ENCODE measurements at places on chromosomes 7 and 10.

DNA sequence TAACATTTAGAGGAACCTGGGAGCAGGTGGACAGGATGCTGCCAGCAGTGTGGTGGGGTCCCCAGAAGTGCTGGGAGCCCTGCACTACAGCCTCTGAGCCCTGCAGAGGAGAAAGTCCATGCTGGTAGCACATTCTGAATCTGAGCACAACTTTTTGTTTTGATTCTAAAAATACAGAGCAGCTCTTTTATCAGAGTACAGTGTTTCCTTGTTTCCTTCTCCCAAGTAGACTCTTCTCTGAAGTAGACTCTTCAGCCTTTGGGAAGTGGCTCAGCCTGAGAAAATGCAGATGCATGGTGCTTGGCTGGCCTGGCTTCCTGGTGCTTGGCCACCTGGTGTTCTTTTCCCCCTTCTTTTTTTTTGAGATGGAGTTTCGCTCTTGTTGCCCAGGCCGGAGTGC, 9.1 kb downstream of the ADCY1 start:
- DNase-seq: no peak

DNA sequence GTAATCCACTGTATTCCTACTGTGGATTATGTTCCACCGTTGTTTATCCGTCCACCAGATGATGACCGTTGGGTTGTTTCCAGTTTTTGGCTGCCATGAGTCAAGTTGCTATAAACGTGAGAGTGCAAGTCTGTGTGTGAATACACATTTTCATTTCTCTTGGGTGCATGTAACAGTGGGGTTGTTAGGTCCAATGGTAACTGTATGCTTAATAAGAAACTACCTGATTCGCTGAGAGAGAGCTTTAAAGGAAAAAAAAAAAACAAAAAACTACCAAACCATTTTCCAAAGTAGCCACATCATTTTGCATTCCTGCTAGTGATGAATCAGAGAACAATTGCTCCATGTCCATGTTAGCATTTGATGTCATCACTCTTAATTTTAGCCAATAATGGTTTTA, 15.9 kb downstream of the UBN2 start:
- DNase-seq: no peak

- no peak for DNase-seq
Measured at GRCh38 chr7:41006306-41006995, 696.4 kb downstream of the INHBA start.

DNA sequence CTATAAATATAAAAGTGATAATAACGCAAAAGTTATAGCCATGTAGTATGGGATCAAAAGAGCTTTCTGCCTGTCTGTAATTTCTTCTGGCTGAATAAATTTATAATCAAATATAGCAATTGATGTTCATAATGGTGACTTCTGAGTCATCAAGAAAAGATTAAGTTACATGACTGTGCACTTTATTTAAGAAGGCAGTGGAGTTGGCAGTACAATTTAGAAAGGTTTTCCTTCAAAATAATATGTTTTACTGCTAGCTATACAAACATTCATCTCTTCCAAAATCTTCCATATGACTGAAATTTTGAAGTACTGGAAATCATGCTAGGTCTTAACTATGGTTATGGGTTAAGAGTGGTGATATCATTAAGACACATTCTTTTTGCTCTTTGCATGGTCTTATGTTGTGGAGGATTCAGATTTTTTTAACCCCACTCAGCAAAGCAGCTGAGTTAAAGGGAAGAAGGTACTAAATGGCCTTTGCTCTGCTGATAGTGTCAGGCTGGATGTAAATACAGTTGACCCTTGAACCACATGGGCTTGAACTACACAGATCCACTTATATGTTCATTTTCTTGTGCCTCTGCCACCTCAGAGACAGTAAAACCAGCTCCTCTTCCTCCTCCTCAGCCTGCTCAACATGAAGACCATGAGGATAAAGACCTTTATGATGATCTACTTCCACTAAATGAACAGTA, 323.6 kb downstream of the BBS9 start:
- no peak for DNase-seq

DNA sequence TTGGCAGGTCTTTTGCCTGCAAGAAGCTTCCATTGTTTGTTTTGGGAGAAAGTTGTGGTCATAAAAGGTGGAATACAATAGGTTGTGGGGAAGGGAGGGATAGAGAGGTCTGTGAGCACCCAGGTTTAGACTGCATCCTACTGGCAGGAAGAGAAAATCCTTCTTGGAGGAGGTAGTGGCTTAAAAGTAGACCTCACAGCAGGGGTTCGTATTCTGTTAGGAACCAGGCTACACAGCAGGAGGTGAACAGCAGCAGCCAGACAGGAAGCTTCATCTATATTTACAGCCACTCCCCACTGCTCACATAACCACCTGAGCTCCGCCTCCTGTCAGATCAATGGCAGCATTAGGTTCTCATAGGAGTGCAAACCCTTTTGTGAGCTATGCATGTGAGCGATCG, 245.3 kb downstream of the NSUN6 start:
- no peak for DNase-seq

- no peak for DNase-seq
Measured at GRCh38 chr7:112996331-112996871, 90.2 kb downstream of the GPR85 start.

DNA sequence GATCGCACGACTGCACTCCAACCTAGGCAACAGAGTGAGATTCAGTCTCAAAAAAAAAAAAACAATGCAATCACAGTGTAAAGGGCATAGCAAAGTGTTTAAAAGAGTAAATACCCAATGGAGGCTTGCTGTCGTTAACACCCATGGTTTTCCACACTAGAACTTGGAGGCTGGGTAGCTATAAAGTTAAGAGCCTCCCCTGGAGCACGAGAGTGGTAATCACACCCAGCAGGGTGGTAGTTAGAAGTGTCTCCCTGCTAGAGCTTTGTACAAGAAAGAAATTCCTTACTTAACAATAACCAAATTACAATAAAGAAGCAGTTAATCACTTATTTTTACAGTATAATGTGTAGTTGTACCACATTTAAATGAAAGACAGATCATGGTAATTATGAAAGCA, 1078.9 kb downstream of the NRG3 start:
- no peak for DNase-seq

DNA sequence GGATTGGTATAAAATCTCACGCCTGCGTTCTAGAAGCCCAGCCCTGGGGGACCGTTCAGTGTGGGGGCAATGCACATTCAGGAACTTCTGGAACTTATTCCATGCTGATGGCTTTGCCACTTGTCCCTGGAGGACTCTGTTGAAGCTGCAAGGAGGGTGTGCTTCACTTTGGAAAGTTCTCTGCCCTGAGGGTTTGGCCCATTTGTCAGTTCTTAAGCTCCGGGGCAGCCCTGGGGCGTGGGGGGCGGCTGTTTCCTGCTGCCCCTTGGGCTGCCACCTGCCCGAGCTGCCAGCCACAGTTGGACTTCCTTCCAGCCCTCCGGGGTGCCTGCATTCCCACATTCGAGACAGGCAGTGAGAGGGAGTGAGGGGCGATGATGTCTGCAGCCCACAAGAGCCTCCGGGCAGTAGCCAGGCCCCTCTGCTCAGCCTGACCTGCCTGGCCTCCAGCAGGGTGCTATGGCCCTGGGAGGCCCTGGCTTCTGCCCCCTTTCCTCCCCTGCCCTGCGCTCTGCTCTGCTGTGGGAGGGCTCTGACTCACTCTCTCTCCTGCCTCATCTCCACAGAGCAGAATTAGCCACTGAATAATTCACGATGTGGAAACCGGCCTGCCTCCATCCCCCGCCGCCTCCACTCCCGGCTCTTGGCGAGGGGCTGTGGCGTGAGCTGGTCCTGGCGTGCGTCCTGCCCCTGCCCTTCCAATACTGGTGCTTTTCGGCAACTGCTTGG, 1.9 kb downstream of the TTYH3 start:
- DNase-seq: no peak

DNA sequence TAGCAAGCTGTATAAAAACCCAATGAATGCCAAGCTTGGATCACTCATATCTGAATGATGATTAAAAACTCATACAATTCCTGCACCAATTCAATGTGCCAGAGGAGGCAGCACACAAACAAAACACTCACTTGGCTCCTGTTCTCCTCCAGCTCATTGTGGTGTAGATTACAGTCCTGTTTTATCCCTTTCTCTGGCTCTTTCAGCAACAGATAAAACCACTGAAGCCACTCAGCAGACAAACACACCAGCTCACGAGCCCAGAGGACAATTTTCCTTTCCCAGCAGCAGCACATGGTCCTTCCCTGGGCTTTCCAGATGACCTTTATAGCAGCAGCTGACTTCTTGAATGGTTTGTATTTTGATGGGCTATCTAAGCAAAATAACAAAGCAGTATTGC, 107.3 kb upstream of the STARD3NL start:
- no peak for DNase-seq

DNA sequence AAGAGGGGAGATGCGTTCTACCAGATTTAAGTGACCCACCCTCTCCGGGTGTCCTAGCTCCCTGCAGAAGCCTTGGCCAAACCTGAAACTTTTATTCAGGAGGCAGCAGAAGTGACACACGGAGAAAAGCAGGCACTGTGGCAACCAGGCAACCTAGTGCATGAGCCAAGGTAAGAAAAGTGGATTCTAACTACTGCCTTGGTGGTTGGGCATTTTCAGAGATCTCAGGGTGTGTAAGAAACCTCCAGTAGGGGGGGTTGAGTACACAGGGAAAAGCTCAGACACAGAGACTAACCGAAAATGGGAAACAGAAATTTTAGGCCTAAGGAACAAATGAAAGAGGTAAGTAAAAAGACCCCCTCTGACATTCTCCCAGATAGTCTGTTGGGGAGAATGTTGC, 645.7 kb downstream of the ANKRD7 start:
- no peak for DNase-seq

- no peak for DNase-seq
Measured at GRCh38 chr10:94012834-94013233, 19.1 kb downstream of the PLCE1 start.

DNA sequence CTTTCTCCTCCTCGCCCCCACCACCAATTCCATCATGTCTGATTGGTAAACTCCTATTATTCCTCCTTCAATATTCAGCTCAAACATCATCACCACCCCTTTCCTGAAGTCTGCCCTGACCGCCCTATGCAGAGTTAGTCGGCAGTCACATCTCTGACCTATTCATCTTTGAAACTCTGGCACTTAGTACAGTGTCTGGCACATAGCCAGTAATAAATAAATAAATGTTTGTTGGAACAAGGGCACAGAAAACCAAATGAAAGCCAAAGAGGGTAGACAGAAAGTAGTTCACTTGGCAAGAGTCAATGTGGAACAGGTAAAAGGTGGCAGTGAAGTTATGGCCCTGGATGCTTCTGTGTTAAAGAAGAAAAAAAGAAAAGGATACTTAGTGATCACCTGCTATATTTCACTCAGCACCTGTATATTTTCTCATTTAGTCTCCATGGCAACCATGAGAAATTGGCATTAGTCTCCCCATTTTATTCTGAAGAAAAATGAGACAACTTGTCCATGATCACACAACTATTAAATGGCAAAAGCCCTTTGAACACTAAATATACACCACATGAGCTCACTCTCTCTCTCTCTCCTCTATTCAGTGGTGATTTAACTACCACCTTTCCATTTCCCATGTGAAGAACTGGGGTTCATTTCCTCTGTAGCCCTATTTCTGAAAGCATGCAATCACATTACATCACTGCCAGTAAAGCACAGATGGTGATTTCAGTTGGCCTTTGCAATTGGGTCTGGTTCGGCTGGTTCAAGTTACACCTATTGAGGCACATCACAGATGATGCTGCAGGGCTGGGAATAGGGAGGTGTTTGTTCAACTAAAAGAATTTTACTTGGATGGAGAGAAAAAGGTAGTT, 25.3 kb downstream of the CHCHD3 start:
- DNase-seq: no peak

DNA sequence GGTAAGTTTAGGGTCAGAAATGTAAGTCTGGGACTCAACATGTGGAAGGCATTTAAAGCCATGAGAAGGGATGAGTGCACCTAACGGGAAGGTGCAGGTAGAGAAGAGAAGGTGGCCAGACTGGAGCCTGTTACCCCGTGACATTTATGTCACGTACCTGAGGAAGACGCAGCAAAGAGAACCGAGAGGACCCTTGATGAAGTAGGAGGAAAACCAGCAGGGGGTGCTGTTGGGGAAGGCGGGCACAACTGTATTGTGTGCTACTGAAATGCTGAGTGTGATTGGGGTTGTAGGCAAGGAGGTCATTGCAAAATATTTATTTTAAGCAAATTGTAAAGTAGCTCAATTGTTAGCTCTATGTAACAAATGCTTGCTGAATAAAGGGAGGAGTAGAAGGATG, 338.2 kb upstream of the PRKCQ start:
- DNase-seq: peak; percentile 69

DNA sequence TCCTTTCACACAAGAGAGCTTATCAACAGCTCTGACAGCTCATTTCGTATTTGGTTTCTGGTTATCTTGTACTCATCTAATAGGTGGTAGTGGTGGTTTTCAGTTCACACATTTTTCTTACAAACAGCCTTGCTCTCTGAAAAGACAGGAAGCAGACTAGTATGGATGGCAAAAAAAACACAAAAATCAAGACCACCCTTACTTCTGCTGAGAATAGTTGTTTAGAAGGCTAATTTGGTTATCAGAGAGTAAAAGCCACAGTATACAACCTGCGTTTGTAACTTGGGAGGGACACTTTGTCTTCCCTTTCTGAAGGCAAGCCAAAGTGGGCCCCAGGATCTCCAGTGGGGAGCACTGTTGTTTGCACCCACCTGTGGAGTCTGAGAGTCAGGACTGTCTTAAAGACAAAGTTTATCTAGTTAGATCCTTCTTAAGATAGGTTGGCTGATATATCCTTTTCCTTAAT, 68.0 kb downstream of the PIP4K2A start:
- no peak for DNase-seq

DNA sequence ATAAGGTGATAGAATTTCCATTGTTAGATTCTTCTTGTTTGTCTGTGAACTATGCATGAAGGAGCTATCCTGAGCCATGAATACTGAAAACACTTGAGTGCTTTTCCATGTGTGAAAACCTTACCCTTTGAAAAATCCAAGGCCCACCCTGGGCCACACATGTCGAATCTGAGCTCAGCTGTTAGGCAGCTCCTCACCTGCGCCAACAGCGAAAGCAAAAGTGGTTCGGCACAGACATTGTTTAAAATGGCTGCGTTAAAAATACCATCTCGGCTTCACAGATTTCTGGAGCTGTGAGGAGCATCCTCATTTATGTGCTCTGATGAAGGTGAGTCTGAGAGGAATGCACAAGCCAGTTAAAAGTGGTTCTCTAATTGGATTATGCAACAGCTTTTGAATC, 137.7 kb downstream of the NEUROD6 start:
- no peak for DNase-seq

DNA sequence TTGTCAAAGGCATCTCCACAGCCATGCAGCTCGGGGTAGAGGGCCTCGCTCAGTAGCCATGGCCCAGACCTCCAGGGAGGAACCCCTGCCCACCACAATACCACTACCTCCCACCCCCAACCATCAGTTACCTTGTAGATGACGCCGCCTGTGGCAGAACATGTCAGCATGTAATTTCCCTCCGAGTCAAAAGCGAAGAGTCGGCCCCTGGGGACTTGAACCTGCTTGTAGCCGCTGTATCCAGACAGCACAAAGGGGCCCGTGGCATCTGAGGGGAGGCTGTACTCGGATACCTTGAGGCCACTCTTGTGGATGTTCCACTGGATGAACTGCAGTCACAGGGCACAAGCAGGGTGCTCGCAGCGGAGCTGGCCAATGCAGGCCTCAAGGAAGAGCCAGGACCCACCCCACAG, 16.3 kb upstream of the CYREN start:
- no peak for DNase-seq

Measured in stimulated activated CD4-positive, alpha-beta T cell treated with anti-CD3 and anti-CD28 coated beads, Interleukin-1b, Interleukin-23, amount 100 ng/mL, for 1 hour (primary cell).